HCT116 (cell line): ENCODE measurements at places on chromosomes 3 and 15.
A peak's percentile ranks its signal among the peaks of the same experiment; 100 is the strongest.

GRCh38 chr15:75694241-75695182, 18.1 kb downstream of the CSPG4 start:
- DNase-seq = no peak

- DNase-seq = no peak
Measured at GRCh38 chr3:170096342-170096741, 58.5 kb downstream of the GPR160 start.

GRCh38 chr3:182172534-182172933, 460.8 kb downstream of the SOX2 start:
- DNase-seq = no peak

DNA sequence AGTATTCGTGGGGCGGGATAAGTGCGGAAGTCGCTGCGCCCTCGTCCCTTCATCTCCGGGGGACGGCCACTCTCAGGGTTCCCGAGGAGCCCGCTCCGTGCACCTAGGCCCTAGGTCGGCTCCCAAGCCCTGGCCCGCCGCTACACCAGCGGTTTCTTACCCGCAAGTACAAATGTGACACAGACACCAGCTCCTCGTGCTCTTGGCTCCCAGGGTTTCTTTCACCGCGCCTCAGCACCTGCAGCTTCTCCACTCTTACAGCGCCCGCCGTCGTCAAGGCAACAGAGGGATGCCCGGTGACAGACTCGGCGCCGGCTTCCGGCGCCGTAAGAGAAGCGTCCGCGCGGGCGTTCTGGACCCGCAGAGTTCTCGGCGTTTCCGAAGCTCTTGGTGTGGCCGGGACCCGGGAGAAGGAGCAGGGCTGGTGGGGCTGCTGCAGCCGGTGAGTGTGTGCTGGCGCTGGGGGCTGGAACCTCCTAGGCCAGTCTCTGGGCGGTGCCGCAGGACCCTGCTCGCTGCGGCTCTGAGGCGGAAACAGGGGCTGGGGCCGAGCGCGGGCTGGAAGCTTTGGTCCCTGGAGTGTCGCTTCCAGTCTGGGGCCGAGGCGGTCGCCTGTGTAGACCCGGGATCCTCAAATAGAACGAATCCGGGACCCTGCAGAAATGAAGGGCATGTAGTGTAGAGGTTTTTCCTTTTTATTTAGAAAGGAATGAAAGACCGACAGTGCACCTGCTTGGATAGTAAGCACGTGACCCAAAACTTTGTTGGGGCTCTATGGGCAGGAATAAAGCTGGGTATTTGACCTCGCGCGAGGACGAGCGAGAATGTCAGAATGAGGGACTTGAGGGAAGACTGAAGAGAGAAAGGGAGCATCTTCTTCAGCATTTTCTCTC, 155.4 kb upstream of the GOLGA6L4 start:
- no peak for DNase-seq

DNA sequence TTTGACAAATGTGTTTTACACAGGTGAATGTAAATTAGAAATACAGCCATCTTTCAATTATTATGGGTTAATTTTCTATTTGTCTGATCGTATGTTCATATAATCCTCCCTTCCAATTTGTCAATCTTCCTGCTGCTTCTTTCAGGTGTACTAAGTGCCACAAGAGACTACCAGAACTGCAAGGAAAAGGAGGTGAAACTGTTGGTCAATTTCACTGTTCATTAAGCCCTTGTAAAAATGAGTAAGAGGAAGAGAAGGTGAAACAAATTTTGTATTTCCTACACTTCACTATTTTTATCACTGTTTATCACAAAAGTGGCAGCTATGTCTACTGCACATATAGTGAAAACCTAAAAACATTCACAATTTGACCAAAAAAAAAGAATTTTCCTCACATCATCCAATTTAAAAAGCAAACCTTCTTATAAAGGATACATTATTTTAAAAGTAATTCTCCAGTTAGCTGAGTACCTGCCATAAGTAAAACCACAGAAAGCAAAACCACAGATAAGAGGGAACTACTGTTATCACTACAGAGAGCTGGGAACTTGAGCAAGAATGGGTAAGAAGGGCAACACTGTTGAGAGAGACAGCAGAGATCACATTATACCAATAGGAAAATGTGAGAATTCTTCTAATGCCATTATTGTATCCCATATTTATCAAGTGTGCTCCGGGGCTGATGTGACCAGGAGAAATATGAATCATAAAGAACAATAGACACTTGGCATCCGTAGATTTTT, 163.0 kb downstream of the TBC1D5 start:
- DNase-seq = no peak

DNA sequence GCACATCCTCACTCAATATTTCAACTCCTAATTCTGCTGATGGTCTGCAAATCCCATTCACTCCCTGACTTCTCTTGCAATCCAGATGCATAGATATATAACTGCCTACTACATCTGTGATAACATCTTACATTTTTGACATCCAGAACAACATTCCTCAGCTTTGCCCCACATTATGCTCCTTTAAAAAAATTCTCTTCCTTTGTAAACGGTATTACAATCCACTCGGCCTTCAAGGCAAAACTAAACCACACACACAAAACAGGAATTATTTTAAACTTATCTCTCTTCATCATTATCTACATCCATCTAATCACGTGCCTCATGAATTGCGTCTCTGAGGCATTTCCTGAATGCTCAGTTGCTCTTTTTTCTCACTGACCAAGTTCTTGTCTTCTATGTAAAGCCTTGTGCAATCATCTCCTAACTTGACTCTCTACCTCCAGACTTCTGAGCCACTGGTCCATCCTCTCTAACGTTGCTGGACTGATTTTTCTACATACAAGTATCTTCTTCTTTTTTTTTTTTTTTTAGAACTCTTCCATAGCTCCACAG, 117.0 kb downstream of the SATB1 start:
- no peak for DNase-seq

DNA sequence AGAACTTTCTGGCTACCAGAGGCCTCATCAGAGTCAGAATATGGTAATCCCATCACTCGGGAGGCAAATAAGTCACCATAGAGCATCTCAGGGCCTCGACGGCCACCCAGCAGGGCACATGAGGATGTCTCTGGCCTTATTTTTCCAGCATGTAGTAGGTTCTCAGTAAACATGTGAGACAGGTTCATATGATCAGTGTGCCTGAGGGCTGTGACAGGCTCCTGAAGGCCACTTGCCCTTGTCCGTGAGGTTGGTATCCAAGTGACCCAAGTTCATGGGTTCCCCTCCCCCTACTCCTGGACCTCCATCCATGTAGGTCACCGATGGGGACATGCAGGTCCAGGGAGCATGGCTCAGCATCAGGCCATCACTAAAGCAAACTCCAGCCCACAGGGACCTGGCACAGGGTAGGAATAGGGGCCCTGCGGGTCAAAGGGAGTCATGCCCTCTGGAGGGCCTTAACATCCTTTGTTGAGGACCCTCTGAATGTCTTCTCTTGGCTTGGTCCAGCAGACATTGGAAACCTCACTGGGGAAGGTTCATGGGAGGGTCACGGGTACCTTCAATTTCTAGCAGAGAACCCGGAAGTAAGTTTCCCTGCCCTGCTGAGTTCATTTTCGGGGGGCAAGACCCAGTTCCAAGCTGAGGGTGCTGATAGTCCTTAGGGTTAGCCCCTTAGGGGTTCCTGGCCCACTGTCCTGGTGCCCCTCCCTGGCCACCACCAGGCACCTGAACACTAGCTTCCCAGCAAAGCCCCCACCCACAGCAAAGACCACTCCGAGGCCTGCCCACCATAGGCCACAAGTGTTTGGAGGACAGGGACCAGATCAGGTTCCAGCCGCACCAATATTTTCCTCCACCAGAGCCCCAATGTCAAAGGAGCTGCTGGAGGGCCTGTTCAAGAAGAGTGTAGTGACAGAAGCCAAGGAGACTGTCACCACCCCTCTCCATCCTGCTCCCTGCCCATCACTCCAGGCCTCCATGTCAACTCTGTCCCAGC, 61.1 kb downstream of the ZNF445 start:
- no peak for DNase-seq

- no peak for DNase-seq
Measured at GRCh38 chr3:164730815-164731360, 347.4 kb downstream of the SI start.

DNA sequence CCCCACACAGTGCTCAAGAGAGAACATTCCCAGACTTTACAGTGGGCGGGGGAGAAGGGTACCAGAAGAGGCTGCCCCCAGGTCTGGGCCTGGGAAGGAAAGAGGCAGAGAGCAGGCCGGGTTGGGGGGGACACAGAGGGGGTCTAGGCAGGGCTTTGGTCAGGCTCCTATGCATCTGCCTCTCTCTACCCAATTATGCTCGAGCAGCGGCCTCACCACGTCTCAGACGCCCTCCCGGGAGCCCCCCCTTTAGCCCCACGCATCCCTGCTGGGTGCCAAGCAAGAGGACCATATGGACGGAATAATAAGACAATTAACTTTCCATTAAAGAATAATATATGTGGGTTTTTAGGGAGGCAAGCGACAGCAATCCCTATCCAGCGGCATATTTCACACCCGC, 32.8 kb downstream of the CACNA2D2 start:
- DNase-seq = no peak

DNA sequence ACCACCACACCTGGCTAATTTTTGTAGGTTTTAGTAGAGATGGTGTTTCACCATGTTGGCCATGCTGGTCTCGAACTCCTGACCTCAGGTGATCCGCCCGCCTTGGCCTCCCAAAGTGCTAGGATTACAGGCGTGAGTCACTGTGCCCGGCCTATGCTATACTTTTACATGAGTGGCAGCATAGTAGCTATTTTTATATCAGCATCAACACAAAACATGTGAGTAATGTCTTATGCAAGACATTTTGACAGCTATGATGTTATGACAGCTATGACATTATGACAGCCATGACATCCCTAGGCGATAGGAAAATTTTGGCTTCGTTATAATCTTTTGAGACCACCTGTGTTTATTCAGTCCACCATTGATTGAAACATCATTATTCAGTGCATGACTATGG, 4.1 kb upstream of the NAALADL2 start:
- no peak for DNase-seq

GRCh38 chr15:98873441-98874218, 134.0 kb downstream of the PGPEP1L start:
- peak; percentile 40 for DNase-seq

DNA sequence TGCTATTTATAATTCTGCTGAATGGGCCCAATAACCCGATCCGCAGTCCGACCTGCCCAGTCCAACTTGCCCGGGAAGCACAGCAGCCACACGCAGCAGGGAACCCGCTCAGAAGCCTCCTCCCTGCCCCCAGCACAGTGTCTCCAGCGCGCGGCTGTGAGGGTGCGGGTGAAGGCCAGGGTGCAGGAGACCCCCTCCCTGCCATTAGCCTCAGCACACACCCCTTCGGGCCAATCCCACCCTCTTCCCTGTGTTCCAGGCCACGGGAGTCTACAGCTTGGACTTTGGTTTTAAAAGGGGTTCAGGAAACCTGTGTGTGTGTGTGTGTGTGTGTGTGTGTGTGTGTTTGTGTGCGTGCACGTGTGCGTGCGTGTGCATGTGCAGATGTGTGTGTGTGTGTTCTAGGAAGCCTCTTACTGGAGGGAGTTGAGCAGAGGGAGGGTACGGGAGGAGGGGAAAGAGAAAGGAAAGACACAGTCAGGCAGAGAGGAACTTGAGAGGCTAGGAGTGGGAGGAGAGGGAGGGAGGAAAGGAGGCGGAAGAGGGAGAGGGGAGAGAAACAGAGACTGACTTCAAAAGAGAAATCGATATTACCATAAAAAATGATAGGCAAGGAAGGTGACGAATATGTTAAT, 34.2 kb downstream of the ATP2B2 start:
- no peak for DNase-seq

- DNase-seq = no peak
Measured at GRCh38 chr3:125402639-125403038, 27.5 kb upstream of the ZNF148 start.

- DNase-seq = no peak
Measured at GRCh38 chr15:31563421-31563820, 236.8 kb downstream of the KLF13 start.

GRCh38 chr15:45377609-45378148, 665 bp downstream of the GATM start:
- DNase-seq = no peak

GRCh38 chr3:119841808-119842471, 60.0 kb downstream of the NR1I2 start:
- no peak for DNase-seq

- no peak for DNase-seq
Measured at GRCh38 chr15:93413745-93414144, 324.7 kb upstream of the RGMA start.

DNA sequence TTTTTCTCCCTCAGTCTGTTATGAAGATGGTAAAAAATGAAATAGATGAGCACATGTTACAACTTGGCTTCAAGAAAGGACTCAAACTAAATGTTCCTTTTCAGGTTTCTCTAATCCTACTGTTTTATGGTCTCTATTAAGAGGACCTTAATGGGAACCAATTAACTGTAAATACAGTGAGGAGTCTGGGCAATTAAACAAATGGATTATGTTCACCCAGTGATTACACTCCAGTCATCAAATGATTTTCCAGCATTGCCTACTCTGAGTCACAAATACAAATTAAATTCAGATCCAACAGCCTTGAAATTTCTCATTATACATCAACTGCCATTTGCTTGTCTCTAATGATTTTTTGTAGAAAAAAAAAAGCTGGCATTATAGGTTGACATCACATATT, 129.2 kb downstream of the NEK10 start:
- no peak for DNase-seq

DNA sequence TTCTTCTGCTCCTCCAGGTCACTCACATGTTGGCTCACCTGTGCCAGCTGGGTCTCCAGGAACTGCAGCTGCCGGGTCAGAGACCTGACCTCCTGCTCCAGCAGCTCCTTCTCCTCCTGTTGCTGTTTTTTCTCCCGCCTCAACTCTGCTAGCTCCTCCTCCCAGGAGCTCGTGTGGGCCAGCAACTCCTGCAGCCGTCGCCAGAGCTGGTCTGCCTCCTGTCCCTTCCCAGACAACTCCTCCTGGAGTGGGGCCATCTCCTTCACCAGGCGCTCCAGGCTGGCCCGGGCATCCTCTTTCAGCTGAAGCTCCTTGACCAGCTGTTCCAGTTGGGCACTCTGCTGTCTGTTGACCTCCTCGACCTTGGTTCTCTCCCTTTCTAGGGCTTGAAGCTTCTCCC, 24.5 kb downstream of the CXCR6 start:
- DNase-seq = no peak
